ENCODE measurements at places on chromosomes 6 and 20.

DNA sequence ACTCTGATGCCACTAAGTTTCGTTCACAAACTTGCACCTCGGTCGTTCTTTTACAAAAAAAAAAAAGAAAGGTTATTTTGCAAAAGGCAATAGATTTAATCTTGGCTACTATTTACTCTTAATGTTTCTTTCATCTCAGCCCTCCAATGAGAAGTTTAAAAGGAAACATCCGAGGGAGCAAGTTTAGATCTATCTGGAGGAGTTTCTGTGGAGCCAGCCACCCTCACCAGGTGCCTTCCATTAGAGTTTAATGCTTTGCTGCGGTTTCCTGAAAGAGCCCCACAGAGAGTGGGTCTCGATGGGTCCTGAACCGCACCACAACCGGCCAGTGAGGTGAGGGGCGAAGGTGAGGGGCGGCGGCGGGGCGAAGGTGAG, 632 bp downstream of the PRKN start:
- no peak for DNase-seq

GRCh38 chr6:3805448-3806123, 43.6 kb upstream of the FAM50B start:
- peak; percentile 61 for DNase-seq

DNA sequence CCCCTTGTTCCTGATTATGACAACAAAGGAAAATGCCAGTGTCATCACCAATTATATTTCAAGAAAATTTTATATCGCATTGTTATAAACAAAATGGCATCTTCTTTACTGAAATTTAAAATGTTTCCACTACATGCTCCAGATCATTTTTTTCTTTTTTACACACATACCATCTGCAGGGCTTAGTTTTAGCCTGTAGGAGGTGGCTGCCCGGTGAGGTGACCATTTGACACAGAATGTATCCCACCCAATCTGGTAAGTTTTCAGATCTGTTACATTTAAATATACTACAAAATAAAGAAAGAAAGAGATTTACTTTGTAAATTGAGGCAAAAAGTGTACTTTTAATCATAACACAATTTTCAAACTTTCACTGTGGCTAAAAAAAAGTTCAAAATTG, 81.8 kb downstream of the COL12A1 start:
- no peak for DNase-seq

DNA sequence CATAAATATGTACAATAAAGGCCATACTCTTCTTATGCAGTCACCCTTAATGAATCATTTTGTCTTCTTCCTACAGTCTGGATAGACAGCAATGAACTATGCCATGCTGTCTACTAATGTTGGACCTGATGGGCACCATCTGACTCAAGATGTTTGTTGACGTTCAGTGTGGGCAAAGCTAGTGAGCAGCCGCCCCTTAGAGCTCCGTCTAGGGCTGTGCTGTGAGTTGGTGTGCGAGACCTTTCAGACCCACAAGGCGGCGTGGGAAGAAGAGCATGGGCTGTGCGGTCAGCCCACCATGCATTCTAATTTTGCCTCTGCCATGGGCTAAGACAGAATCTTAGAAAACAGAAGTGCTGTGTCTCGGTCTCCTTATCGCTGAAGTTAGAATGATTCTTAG, 829.4 kb downstream of the QKI start:
- no peak for DNase-seq

DNA sequence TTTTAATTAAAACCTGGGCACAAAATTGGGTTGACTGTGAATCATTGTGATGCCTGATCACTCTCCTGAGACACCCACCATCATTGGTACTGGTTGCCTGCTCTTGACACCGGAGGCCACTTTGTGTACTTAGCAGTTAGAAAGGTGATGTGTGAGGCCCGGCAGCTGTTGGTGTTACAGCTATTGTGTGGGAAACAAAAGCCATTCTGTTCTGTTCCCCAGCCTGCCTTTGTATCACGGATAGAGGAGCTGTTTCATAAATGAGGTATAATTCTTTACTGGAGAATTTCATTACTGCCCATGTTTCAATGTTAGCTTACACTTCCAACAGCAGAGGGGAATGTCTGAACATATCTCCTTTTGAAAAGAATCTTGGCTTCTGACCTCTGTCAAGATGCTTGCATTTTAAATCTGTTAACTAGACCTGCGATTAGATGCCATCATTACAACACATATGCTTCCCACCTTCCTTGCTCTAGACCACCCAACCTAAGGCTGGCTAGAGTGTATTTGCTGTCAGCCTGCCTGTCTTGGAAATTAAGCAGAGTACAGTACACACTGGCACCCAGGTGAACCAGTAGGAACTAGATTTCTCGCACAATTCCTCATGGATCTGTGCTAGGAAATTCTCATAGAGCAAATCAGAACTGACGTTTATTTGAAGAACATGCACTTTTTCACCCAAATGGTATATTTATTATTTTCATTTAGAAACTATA, 142.4 kb upstream of the INSM1 start:
- DNase-seq, result no peak

DNA sequence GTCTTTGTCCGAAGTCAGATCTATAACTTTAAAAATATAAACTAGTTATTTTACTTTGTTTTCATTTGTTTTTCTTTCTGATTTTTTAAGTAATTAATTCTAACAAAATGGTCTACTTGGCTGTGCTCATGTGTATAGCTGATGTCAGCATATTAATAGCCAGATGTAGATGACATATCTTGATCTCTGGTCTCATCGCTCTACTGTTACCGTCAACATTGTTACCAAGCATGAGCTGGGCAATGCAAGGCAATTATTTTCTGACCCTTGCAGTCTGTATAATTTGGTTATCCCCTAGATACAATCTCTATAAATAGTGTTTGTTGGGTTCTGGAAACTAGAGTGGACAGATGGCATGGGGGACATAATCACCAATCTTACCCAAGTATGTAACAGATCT, 151.6 kb upstream of the PTPRK start:
- no peak for DNase-seq
